ENCODE measurements at places on chromosomes 13 and 19.

DNA sequence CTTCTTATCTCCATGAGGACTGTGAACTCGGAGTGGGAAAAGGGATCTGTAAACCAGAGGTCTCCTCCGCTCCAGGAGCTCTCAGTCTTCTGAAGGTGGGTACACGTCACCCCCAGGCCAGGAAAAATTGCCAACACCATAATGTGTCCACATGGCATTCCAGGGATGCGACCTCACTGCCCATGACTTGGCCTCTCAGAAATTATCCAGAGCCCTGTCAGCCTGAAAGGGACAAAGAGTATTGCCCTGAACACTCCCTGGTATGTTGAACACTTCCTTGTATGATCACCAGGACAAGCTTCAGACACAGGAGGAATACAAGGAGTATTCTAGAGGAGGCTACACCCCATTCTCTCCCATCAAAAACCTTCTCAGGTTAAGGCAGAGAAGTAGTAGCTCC is 81.0 kb upstream of the SLC7A1 start:
- DNase-seq: no peak

DNA sequence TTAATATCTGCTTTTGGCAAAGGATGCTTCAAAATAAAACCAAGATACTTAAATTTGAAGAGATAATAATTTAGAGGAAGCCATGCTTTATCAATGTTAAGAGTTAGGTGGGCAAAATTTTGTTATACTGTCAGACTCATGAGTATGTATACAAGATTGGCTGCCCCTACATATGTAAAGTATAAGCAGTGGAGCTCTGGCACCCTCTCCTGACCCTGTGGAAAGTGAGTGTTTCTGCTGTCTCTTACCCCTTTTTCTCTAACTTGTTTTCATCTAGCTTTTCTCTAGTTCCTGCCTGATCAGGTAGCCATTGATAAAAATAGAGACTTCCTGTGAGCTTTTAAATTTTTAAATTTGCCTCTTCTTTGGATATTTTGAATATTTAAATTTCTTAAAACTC is 710.9 kb upstream of the SPRY2 start:
- DNase-seq: no peak

GRCh38 chr13:43269037-43269481 is 245.7 kb downstream of the DNAJC15 start:
- no peak for DNase-seq

- DNase-seq: no peak
Measured at GRCh38 chr19:39208175-39208795, 4.2 kb upstream of the SYCN start.

DNA sequence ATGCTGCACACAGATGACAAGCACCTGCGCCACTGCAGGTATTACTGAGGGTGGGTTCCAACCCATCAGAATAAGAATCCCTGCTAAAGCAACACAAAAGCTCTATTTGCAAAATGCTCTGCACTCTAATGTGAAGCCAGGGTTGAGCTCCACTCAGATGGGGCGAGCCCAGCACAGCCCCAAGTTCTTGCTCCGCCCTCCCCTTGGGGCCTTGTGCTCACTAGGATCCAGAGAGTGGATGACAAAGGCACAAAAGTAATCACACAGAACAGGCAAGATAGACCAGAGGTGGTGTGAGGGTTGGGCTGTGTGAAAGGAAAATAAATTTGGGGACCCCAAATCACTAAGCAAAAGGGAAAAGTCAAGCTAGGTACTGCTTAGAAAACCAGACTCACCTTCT is 8.2 kb upstream of the ZNF611 start:
- DNase-seq: no peak

- DNase-seq: no peak
Measured at GRCh38 chr13:29573190-29573589, 22.3 kb downstream of the SLC7A1 start.

DNA sequence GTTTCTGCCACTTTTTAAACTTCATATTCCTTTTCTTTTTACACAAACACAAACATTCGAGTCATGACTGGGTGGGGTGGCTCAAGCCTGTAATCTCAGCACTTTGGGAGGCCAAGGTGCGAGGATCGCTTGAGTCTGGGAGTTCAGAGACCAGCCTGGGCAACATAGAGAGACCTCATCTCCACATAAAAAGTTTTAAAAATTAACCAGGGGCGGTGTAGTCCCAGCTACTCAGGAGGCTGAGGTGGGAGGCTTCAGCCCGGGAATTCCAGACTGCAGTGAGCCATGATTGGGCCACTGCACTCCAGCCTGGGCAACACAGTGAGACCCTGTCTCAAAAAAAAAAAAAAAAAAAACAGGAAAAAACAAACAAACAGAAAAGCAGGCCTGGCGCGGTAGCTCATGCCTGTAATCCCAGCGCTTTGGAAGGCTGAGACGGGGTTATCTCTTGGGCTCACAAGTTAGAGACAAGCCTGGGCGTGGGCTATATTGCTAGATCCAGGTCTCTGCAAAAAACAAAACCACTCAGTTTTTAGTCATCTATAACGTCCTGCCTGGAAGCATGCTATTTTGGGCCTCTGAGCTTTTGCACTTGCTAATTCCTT is 583 bp upstream of the BAX start:
- no peak for DNase-seq

DNA sequence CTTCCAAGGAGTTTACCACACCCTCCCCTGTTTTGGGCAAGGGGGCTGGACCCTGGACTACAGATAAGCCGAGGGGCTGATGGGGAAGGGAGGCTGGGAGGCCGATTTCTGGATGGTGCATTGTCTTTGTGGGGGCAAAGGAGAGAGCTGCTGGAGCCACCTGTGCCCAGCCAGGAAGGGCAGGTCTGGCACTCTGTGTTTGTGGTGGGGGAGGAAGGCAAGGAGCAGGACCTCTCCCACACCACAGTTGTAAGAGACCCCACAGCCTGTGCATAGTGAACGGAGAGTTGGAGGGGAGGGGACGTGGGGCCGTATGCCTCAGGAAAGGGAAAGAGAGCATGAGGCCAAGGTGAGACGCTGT is 16.0 kb upstream of the PRR19 start:
- no peak for DNase-seq

DNA sequence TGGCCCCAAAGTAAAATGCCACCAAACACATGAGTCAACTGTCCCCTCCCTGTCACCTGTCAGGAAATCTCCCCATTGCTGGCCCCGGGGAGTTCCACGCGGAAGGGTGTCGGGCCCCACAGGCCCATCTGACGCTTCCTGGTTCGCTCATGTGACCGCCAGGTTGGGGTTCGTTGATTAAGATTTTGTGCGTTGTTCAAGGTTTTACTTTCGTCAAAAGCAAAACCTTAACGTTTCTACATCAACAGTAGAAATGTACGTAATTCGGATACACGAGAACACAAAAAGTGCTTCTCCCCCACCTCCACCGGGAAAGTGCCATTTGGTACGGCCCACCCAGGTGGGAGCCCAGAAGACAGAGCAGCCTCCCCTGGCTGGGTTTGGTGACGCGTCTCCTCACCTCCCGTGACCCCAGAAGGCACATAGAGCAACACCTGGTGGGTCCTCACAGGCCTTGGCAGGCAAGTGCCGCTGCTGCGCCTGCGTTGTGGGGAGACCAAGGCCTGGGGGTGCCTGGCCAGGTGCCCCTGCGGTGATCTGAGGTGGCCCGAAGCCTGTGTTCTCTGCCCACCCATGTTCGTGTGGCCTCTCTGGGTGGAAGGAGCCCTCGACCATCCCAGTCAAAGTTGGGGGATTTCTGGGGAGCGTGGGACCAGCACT is 161.6 kb downstream of the KDM4B start:
- DNase-seq: peak; percentile 42

DNA sequence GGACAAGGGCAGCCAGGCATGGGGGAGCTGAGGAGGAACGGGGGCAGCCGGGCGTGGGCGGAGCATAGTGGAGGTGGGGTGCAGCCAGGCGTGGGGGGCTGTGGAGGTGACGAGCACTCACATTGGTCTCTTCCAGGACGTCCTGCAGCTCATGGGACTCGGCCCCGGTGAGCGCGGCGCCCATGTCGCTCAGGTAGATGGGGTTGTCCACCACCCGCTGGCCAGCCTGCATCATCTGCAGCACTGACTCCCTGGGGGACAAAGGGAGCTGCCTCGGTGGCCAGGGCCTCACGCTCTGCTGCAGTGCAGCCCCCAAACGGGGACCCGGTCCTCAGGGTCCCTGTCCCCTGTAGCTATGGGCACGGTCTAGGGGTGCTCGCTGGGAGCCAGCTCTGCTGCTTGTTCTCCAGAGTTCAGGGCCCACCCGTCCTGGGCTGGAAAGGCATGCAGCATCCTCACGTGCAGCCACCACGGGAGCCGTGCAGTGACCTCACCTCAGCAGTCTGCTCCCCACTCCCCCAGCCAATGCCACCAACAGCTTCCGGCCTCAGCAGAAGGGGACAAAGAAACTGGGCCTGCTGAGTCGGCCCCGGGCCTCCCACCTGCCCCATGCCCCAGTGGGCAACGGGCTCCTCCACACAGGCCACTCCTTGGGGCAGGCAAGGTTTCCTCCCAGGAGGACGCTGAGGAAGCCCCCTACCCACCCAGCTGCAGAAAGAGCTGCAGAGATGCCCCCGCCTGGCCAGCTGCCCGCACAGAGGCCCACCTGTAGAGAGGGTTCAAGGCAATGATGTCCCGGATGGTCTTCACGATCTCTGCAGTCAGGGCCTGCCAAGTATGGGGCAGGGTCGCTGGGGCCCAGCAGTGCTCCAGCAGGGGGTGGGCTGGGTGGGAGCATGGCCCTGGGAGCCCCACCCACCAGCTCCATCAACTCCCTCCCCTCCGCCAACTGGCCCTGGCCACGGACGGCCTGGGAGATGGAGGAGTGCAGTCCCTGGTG is 12.1 kb downstream of the LONP1 start:
- DNase-seq: no peak

GRCh38 chr13:35781036-35782000 is 304.8 kb upstream of the MAB21L1 start:
- DNase-seq: no peak

GRCh38 chr19:3094601-3095440 is 659 bp downstream of the GNA11 start:
- peak; percentile 35 for DNase-seq

DNA sequence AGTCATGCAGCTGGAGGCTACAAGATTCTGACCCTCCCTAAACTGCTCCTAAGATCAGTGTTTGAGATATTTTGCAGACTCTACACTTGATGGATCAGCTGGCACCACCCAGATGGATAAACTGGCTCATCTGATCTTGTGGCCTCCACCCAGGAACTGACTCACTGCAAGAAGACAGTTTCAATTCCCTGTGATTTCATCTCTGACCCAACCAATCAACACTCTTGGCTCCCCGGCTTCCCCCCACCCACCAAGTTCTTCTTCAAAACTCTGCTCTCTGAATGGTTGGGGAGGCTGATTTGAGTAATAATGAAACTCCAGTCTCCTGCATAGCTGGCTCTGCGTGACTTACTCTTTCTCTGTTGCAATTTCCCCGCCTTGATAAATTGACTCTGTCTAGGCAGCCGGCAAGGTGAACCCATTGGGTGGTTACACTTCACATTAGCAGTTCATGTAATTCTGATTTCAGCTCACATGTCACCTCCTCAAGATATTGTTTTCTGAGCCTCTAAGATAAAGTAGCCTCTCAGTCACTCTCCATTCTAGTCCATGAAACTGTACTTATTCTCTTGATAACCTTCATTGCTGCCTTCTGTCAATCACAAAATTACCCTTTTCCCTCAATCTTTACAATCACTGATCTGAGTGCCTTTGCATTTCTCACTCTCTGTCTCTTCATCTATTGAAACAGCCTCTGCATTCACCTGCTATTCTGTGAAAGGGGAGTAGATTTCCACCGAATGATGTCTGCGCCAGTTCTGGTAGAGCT is 9.9 kb upstream of the FPR3 start:
- DNase-seq: peak; percentile 69

GRCh38 chr13:25768838-25769237 is 283.0 kb downstream of the SHISA2 start:
- DNase-seq: no peak

DNA sequence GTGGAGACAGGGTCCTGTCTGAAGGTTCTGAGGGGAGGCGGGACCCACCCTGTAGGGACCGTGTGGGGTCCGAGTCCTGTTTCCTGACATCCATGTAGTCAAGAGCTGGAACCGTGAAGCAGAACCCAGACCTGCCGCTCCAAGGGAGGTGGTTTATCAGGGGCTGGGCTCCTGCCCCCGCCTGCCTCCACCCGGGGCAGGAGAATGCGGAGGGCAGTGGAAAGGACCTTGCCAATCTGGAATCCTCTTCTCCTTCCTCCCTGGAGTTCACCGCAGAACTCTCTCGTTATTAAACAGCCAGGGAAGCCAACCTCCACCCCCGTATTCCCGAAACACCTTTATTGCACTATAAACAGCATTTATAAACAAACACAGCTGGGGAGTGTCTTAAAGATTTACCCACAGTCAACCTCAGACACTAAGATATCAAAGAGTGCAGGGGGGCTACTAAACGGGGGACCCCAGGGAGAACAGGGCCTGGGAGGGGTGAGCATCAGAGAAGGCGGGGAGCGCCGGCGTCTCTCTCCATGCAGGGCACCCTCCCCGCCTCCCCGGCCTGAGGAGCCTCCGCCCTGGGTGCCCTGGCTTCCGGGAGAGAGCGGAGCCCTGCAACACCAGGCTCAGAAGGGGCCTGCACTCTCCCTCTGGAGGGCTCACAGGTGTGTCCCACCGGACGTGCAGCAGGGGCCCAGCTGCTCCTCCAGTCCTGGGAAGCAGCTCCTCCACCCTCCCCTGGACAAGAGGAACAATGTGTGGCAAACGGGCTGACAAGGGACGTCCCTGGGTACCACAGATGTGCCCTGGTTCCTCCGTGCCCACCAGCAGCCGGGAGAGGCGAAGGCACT is 3.6 kb downstream of the C2CD4C start:
- peak; percentile 7 for DNase-seq

- peak; percentile 68 for DNase-seq
Measured at GRCh38 chr13:46551410-46552302, 1.3 kb upstream of the LRCH1 start.

DNA sequence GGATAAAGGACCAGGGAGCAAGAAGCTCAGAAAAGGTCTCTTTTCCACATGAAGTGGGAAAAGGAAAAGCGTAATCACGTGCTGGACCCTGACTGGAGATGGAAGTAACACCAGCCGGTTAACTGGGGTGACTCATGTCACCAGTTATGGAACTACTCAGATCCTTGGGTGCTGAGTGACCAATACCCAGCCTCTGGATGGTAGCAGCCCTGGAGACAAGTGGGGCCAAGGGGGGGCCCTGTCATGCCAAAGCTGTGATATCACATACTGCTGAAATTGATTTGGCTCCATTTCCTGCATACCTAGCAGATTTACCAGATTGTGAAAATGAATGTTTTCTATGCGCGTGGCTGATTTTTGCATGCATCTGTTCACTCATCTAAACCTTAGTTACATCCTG is 158.9 kb downstream of the ZIC5 start:
- DNase-seq: no peak

DNA sequence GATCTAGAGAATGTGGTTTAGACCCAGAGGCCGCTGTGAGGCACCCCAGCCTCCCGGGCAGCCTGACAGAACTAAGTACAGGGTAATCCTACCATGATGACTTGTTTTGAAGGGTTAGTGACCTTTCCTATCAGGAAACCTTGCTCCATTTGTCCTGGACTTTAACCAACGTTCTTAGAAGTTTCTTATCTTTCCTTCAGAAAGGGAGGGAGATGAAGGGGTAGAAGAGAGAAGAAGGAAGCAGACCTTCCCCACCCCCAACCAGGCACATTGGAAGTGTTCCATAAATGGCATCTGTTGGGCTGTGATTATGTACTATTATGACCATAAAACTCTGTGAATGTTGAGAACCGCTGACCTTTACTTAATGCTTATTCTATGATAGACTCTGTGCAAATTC is 184.2 kb downstream of the OXGR1 start:
- DNase-seq: no peak

- no peak for DNase-seq
Measured at GRCh38 chr13:108249150-108249549, 20.4 kb upstream of the TNFSF13B start.

- no peak for DNase-seq
Measured at GRCh38 chr13:46687810-46688209, 109.2 kb downstream of the ESD start.

- peak; percentile 82 for DNase-seq
Measured at GRCh38 chr19:9796113-9796773, 22.6 kb downstream of the FBXL12 start.

All from activated naive CD4-positive, alpha-beta T cell treated with anti-CD3 and anti-CD28 coated beads, Interleukin-2, amount 50 U/mL, for 16 hours (primary cell).